Suppressor macrophage treated with lipopolysaccharide for 1 hour (primary cell): ENCODE measurements at places on chromosomes 6 and 20.

GRCh38 chr6:41408982-41409381 lies 73.6 kb downstream of the NCR2 start:
- DNase-seq: no peak

DNA sequence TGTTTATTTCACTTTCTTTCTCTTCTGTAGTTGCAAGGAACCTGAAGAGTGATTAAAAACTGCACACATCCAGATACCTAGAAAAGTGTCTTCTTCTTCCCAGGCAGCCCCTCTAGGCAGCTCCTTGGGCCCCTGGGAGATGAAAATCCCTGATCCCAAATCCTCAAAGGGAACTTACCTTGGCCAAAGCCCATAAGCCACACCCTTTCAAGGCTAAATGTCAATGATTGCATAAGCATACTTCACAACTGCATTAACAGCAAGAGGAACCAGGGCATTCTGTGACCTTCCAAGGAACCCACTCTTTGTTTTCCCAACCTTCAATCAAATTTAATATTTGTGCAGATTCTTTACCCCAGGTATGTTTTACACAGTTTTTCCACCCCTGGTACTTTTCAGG lies 4.4 kb upstream of the HMGN3 start:
- peak; percentile 26 for DNase-seq

GRCh38 chr6:127924440-127924839 lies 23.6 kb upstream of the THEMIS start:
- DNase-seq: no peak

DNA sequence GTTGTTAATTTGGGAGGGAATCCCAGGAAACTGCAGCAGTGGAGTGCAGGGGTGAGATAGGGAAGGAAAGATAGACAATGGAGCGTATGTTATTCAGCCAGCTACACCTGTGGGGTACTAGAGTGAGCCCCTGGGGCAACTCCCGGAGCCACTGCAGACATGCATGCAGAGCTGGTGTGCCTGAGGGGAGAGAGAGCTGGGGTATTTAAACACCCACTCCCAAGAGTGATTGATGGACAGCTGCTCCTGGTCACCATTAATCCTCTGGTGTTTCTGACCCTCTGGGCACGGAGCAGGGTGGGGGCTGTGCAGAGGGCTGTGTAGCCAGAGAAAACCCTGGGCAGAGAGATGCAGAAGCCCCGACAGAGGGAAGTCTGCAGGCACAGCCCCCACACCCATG lies 146.7 kb upstream of the CDH4 start:
- no peak for DNase-seq

- DNase-seq: no peak
Measured at GRCh38 chr6:104940238-104940892, 16.5 kb upstream of the LIN28B start.

GRCh38 chr20:59977086-59977485 lies 18.9 kb downstream of the CDH26 start:
- no peak for DNase-seq

DNA sequence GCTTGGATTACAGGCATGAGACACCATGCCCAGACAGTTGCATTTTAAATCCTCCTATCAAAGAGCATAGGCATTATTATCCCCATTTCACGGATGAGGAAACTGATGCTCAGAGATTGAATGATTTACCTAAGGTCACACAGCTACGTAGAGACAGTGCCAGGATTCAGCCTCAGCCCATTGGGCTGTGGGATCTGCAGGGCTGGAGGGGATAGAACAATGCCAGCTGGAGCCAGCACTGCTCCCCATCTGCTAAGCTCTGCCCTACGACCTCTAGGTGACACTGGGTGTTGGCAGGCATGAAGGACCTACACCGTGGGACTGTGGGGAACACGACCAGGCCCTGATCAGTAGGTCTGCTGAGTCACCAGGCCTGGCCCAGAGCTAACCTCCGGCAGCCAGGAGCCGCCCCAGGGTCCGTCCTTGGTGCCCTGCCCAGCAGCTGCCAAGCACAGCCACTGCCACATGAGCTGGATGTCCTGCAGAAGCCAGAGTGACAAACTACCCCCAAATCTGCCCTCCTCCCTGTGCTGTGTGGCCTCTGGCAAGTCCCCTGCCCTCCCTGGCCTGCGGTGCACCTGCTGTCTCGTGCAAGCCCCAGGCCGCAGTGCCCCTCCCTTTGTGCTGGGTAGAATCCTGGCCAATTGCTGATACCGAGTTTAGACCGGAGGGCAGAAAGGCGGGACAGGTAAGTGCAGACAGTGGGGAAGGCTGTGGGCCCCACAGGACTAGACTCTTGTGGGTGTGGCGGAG lies 47.6 kb upstream of the PTGIS start:
- DNase-seq: no peak

DNA sequence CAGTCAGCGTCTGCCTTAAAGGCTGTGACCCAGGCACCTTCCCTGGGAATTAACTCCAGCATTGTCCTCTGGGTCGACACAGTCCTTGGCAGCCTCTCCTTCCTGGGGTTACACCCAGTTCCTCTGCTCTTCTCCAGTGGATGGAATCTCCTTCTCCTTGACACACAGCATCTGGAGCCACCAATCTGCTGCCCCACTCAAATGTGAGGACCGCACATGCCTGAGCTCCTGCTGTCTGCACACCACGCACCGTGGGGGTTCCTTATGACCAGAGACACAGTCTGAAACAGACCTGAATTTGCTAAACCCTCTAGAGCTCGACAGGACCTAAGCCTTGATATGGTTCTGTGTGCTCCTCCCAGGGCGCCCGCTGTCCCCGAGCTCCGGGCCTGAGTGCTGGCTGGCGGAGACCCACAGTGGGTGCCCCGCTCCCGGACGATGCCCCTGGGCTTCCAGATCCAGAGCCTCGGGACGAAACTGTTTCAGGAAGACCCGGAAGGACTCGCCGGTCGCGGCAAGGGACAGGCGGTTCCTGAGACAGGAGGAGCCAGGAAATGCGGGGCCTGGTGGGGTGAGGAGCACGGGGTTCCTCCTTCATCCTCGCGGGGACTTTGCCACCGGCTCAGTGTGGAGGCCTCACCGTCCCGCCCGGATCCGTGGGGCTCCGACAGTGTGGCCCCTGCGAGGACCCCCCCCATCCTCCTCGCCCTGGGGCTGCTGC lies 2.5 kb upstream of the RAET1G start:
- no peak for DNase-seq

DNA sequence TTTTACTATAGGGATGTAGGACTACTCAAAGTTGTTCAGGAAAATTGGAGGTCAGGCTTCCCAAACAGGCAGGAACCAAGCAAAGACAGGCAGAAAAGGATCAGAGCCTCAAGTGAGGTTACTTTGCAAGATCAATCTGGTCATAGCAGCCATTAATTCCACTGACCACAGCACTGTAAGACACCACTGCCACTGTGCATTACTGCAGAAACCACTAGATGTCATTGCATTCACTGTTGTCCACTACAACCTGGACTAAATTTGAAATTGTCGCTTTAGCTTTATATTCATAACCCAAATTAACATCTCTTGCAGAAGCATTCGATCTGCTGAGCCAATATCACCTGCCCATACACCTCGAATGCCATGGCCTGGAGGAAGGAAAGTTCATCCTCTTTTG lies 126.9 kb upstream of the UFL1 start:
- DNase-seq: no peak

DNA sequence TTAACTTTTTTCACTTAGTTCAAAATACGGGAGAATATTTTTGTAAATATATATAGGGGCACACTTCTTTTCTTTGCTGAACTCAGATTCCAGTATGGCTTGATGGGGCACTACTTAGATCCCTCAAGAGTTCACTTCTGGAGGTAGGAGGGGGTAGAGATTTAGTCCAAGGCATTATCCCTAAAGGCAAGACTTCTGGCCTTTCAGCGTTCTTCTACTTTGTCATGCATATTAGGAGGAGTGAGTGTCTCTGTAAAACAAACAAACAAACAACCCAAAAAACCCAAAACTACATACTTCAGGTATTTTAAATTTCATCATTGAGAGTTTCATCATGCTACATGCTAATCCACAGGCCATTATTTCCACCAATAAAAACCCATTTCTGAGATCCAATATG lies 32.0 kb downstream of the SMPDL3A start:
- no peak for DNase-seq

GRCh38 chr20:62567246-62568044 lies 74.9 kb upstream of the SLCO4A1 start:
- no peak for DNase-seq

GRCh38 chr6:26387565-26387964 lies 4.7 kb downstream of the BTN2A2 start:
- DNase-seq: no peak

DNA sequence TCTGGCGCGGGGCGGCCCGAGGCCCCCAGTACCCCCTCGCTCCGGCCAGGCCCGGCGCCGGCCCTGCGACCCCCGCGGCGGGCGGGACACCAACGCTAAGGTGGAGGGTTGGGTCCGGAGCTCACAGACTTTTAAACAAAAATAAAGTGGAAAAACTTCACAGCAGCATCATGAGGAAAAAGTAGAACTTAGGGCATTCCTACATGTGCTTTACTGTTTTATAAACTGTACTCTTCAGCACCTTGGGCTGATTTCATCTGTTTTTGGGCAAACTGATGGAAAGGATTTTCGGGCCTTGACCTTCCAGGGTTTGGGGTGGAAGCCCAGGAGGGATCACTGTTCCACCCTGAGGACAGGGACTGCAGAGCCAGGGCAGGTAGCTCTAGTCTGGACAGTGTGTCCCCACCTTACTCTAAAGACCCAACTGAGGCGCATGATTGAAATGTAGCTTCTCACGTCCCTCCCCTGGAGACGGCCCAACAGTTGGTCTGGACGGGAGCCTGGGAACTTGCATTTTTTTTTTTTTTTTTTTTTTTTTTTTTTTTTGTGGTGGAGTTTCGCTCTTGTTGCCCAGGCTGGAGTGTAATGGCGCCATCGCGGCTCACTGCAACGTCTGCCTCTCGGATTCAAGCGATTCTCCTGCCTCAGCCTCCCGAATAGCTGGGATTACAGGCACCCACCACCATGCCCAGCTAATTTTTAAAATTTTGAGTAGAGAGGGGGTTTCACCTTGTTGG lies 740 bp downstream of the NELFCD start:
- no peak for DNase-seq

DNA sequence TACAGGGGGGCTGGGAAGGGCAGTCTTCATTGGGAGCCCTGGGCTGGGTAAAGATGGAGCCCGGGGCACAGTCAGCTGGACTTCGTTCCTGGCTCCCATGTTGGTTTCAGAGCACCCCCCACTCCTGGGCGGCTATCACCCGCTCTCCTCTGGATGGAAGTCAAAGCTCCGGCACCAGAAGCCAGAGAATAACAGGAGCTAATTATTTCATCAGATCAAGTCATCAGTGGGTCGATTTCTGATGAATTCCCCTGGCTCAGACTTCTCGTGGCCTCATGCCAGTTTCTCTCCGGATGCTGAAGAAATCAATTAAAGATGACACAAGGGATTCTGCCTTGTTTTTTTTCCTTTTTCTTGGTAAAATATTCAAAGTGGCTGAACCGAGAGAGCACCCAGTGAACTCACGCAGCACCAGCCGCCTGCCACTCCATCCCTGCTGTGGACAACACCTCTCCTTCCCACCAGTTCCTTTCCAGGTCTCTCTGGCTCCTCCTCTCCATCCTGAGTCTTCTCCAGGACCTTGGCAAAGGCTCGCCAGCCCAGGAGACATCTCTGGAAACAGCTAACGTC lies 22.5 kb downstream of the SULF2 start:
- DNase-seq: peak; percentile 51

DNA sequence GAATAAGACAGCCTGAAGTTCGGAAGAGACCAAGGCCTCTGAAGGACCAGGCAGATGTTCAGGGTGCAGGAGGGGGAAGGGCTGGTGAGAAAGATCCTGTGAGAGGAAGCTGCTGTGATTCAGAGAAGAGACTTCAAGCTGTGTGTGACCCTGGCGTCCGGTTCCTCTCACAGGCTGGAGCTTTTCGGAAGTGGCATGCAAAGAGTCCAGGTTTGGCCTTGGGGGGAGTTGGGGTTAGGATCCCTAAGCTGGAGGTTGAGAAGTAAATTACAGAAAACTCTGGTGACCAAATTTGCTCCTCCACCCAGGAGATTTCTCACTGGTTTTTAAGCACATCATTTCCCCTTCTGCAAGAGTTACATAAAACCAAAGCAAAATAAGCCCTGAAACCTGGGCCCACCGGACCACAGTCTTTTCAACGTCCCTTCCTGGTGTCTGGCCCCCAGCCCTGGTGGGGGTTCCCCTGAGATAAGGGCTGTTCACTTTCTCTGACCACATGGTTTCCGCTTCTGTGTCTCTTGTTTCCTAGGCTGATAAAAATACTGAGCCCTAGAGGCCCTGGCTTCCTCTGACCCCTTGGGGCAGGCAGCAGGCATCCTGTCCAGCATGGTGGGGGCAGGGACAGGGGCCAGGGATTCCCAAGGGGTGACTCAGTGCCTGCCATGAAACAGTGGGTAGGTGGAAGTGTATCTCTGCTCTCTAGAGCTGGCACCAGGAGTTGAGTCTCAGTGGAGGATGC lies 12.0 kb upstream of the LTA start:
- peak; percentile 94 for DNase-seq

DNA sequence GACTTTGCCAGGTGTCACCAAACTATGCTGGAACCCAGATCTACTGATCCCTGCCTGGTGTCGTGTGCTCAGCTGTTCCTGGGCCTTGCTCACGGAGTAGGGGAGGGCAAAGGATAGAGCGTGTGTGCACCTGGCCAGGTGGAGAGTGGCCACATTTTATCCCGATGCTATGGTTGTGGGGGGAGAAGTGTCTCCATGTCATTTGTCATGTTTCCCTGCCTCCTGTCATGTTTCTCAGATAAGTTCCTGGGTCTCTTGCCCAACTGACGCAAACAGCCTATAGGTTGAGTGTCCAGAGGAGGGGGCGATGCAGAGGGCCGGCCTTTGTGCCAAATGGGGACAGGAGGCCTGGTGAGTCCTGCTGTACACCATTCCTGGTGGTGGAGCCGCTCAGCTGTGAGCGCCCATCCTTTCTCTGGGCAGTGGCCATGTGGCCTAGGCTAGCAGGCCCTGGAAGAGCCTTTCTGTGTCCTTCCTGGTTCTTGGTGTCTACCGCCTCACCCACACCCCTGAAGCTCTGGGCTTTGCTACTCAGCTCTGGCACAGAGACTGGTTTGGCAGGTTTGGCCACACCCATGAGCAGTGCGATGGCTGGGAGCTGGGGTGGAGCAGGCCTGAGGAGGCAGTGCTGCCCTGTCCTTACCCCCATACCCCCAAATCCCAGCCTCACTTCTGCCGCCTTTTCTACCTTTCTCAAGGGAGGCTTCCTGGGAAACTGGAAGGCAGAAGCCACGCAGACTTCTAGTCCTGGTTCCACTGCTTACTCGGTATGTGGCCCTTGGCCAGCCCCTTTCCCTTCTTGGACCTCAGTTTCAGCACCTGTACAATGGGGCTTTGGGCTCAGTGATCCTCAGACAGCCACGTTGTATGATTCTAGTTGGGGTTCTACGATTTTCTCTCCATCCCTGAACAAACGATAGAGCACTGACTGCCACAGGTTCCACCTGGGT lies 32.3 kb upstream of the EPB41L1 start:
- DNase-seq: no peak
